ENCODE measurements at places on chromosomes 7 and 10.

- DNase-seq, result no peak
These were observed 80.2 kb downstream of the SEMA3C start for GRCh38 chr7:80838643-80839042.

GRCh38 chr7:89837515-89837914 is 316.8 kb upstream of the STEAP1 start:
- DNase-seq, result no peak

- no peak for DNase-seq
These were observed 55.0 kb downstream of the KIAA1549 start for GRCh38 chr7:138926241-138926612.

GRCh38 chr7:110071192-110071591 is 1019.7 kb upstream of the LRRN3 start:
- DNase-seq, result no peak

- DNase-seq, result no peak
These were observed 301.3 kb downstream of the REEP3 start for GRCh38 chr10:63822496-63822895.

- no peak for DNase-seq
These were observed 7.8 kb upstream of the LIPM start for GRCh38 chr10:88794731-88795130.

DNA sequence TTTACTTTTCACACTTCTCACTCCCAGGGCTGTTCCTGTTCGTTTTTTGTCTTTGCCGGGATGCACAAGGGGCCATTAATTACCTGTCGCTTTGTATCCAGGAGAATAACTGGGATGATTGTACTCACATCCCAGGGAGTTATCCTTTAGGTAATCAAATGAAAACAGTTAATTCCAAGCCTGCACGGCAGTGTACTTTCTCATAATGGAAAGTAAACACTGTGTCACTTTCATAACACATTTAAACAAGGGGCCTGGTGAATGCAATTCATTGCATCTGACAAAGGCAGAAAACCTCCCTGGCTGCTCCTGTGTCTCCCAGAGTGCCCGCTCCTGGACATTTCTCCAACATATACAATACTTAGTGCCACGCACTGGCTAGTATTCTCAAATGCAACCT is 138.7 kb upstream of the CELF2 start:
- DNase-seq, result no peak

DNA sequence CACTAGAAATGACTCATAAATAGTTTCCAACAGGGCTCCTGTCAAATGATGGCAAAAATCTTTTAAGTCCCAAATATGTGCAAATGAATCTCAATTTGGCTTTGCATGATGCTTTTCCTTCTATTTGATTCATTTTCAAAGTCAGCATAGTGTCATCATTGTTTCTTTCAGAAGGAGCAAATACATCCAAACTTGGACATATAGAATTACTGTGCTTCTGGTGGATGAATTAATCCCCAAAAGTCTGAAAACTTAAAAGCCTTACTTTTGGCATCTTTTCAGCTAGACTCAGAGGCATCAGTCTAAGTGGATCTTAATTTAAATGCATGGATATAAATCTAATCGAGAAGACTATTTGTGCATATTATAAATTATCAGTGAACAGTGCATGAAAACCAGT is 578.1 kb upstream of the FZD8 start:
- DNase-seq, result no peak

Data from CD4-positive, alpha-beta T cell treated with Interleukin-10 for 1 hour (primary cell).